GM20000 (cell line): ENCODE measurements at places on chromosomes 16 and 17.

GRCh38 chr17:19398301-19399181 is 11.6 kb upstream of the MFAP4 start:
- DNase-seq = no peak

DNA sequence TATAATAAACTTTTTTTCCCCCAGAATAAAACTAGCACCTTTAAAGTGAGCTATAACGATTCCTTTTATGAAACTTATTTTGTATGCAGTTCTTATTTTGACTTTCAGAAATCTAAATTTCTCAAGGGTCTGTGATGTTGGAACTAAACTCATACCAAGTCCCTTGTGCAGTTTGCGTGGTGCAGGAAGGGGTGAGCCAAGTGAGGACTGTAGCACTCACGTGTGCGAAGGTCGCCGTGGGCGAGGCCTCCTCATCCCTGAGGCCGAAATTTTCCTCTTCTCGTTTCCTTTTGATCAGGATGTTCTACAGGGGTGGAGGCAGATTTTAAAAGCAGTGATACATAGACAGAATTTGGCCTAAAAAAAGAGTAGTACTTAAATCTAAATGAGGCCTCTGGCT is 73.7 kb downstream of the RPTOR start:
- DNase-seq = no peak

DNA sequence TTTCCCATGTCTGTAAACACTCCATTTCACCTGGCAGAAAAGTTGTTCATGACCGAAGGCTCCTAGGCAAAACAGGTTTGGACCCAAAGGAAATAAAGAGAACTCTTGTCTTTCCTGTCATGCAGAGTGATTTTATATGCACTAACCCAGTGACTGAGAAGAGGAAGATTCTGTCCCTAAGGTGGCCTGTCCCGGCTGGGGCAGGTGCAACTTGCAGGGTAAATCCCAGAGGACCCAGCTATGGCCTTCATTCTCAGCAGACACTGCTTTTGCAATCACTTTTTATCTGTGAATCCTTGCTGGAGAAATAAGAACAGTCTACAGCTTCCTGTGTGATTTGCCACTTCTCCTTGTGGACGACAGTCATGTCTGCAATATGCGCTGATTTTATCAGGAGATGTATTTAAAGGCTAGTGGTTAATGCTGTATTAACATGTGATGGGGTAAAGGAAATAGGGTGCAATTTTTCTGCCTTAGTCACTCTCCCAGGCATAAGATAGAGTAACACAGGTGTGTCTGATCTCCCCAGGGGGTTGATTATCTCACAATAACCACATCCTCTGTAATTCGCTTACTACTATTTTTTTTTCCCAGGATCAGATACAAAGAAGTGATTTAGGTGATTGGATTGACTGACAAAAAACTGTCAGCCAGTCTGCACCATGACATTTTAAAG is 696.8 kb upstream of the SOX9 start:
- no peak for DNase-seq

DNA sequence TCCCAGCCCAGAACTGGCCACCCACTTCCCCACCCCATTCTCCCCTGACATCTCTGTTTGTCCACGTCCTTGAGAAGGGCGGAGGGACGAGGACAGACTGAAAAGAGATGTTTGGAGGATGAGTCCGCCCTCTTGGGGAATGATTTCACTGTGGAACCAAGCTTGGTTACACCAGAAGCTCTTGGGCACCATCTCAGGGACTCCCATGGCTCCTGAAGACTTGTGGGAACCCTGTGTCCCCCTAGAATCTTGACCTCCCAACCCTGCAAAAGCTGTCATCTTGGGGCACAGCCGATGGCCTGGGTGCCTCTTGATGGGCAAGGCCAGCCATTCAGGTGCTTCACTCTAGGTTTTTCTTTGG is 25.9 kb upstream of the LITAF start:
- no peak for DNase-seq

GRCh38 chr17:75826561-75827307 is 17.5 kb downstream of the UNC13D start:
- peak; percentile 25 for DNase-seq

GRCh38 chr16:51896013-51896412 is 650.9 kb downstream of the TOX3 start:
- no peak for DNase-seq

- DNase-seq = no peak
These were observed 65.6 kb upstream of the SREBF1 start for GRCh38 chr17:17902376-17902775.
